ENCODE measurements at places on chromosomes 12 and 14.

GRCh38 chr12:108332791-108333382 is 6.2 kb downstream of the CMKLR1 start:
- no peak for DNase-seq

- DNase-seq = no peak
Measured at GRCh38 chr12:93419388-93420034, 22.2 kb downstream of the UBE2N start.

DNA sequence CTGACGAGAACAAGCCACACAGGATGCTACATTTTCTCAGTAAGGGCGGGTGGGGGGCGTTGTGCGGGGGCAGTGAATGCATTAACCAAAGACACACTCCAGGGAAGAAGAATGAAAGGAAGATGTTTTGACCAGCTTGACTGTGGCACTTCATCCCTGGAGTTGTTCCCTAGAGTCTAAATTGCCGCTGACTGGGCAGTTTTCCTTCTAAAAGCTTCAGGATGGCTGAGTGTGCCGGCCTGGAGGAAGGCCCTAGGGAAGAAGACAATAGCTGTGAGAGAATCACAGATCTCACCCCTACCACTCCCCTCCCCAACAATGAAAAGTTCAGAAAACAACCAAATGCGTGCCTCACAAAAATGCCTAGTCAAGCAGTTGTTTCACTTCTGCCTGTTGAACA is 67.2 kb downstream of the NKX2-1 start:
- no peak for DNase-seq

- no peak for DNase-seq
Measured at GRCh38 chr12:86741531-86741930, 485.3 kb upstream of the MGAT4C start.

DNA sequence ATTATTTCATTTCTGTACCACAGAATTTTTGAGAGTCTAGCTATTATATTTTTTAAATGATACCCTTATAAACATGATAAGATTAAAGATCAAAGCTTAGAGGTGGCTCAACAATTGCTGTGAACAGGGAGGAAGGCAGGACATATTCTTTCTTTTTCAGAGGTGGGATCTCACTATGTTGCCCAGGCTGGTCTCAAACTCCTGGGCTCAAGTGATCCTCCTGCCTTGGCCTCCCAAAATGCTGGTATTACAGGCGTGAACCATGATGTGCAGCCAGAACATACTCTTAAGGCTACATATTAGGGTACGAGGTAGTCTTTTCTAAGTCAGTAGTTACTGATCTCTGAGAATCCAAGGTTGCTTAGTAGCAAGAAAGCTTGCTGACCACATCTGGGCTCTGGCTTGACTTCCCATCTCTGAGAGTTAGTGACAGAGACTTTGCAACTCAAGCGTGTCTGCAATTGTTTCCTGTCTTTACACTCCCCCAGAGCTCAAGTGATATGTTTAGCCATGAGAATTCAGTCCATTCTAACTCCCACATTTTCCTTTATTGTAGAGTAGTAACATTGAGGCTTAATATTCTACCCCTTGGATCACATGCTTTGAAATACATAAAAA is 8.6 kb downstream of the RAB5B start:
- no peak for DNase-seq

DNA sequence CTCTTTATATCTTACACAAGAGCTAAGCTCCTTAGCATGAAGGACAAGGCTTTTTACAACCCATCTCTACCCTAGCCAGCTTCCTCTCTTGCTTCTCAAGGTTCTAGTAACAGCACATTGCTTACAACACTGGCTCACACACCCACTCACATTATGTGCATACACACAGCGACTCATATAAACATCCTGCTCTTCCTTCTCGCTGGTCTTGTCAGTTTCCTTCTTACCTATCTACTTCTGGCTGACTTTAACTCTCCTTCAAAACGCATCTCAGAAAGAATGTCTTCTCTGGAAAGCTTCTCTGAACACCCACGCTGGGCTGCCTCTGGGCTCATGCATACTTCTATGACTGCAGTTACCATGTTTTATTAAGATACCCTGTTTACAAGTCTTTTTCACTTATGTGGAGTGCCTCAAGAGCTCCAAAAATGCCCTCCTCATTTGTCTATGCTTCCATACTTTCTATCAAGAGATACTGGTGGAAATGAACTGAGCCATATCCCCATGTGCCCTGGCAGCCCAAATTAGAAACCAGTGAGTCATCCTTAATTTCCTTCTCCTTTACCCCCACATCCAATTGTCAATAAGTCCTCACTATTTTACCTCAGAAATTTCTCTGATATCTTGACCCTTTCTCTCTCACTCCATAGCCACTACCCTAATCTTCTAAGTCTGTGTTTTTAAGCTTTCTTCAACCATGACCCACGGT is 126.9 kb upstream of the KRAS start:
- DNase-seq = no peak

- DNase-seq = no peak
Measured at GRCh38 chr14:86646696-86647690, 1117.0 kb downstream of the FLRT2 start.

DNA sequence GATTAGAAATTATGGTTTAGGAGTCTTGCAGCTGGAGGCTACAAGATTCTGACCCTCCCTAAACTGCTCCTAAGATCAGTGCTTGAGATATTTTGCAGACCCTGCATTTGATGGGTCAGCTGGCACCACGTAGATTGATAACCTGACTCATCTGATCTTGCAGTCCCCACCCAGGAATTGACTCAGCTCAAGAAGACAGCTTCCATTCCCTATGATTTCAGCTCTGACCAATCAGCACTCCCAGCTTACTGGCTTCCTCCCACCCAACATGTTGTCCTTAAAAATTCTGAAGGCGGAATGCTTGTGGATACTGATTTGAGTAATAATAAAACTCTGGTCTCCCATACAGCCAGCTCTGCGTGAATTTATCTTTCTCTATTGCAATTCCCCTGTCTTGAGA is 23.2 kb upstream of the MTHFD1 start:
- no peak for DNase-seq

DNA sequence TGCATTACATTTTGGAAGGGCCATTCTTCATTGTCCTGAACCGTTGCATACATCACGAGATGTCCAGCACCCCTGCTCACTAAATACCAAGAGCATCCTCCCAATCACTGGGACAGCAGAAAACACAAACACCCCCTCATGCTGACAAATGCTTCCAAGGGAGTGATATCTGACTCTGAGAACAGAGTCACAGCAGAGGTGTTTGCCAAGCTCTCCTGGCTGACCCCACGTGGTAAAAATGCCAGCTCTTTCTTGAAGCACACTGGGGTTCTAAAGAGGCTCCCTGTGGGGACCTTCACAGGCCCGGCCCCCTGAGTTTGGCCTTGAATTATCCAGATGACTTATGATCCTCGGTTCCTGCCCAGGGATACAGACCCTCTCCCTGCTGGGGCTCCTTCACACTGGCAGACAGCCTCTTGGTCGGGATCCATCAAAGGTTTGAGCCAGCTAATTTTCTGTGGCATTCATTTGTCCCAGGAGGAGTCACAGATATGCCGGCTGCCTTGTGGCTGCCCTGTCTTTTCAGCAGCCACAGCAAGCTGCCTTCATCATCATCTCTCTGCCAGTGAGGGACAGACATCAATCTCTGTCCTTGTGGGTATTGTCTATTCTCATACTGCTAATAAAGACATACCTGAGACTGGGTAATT is 43.1 kb upstream of the PSMC1 start:
- DNase-seq = no peak

DNA sequence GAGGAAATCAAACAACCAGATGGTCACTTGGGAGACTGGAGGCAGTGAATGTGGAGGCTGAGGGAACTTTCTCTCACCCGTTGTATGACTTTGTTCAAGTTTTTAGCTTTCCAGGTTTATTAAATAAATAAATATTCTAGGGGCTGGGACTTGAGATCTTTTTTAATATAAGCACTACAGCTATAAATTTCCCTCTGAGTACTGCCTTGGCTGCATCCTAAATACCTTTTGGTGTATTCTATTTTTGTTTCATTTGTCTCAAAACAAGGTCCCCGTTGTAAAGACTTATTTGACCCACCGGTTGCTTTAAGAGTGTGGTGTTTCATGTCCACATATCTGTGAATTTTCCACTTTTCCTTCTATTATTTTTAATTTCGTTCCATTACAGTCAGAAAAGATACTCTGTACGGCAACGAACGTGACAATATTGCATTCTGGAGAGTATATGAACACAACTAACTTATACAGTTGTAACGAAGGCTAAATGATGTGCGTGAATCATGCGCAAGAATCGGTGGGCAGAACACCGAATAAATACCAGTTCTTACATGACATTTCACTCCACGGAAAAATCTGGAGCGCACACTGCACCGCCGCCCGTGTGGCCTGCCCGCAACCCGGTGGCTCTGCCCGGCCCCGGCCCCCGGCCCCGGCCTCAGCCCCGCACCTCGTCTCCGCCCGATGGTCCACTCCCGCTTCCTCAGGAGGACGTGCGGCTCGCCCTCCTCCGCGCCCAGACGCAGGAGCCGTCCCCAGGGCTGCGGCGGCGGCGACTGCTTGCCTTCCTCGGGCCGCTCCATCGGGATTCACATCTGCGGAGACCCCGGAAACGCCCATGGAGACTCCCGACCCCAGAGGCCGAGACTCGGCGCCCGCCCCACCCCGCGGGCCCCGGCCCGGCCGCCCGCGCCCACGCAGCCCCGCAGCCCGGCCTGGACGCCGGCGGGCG is 602 bp downstream of the CHFR start:
- DNase-seq = peak; percentile 18

Measured in T-helper 1 cell (primary cell).